ENCODE measurements at places on chromosomes 12 and 14. TPM values are rescaled to one million over a fixed set of nuclear protein-coding genes. Genes with fewer than 3 reads are reported as not detected.

GRCh38 chr12:3274664-3275063 is 197.5 kb downstream of the TSPAN9 start:
- no peak for DNase-seq

DNA sequence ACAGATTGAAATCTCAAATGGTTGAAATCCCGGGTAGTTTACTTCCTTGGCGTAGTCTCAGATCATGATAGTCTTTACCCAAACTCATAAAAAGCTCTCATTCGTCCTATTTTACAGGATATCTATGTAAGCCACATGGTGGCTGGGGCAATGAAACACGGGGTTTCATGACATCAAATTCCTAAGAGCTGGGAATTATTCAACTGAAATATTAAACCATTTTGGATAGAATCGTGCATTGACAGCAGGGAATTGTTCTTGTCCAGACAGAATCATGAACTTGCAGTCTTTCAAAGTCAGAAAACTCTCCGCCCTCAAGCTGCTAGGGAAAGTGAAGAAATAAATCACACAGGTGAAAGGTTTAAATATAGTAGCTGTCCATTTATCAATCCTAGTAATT is 33.2 kb upstream of the PRKAB1 start:
- no peak for DNase-seq

DNA sequence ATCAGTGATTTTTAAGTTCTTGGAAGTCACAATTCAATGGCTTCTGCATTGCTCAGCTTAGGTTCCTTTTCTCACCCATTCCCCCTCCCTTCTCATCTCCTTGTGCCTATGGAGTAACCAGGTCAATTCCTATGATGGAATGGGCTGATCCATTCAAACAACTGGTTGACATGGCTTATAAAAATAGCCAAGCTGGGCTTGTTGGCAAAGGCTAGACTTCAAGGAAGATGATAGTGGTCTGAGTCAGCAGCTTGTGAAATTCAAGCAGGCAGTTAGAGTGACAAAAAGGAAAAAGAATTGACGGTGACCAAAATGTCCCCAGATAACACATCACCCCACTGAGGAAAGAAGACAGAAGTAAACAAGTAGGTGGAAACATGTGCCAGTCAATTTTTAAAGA is 119.9 kb upstream of the PCED1B start:
- no peak for DNase-seq

DNA sequence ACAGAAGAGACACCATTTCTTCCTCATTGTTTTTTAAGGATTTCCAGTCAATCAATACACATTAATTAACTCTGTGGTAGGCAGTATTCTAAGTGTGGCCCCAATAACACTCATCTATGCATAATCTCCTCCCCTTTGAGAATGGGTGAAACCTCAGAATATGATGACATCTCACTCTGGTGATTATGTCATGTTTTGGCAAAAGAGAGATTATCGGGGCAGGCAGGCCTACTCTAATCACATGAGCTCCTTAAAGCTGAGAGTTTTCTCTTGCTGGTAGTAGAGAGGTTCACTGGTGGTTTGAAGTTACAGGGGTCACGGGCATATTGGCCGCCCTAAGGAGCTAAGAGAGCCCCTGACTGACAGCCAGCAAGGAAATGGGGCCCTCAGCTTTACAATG is 7.1 kb upstream of the LGMN start:
- DNase-seq = no peak

DNA sequence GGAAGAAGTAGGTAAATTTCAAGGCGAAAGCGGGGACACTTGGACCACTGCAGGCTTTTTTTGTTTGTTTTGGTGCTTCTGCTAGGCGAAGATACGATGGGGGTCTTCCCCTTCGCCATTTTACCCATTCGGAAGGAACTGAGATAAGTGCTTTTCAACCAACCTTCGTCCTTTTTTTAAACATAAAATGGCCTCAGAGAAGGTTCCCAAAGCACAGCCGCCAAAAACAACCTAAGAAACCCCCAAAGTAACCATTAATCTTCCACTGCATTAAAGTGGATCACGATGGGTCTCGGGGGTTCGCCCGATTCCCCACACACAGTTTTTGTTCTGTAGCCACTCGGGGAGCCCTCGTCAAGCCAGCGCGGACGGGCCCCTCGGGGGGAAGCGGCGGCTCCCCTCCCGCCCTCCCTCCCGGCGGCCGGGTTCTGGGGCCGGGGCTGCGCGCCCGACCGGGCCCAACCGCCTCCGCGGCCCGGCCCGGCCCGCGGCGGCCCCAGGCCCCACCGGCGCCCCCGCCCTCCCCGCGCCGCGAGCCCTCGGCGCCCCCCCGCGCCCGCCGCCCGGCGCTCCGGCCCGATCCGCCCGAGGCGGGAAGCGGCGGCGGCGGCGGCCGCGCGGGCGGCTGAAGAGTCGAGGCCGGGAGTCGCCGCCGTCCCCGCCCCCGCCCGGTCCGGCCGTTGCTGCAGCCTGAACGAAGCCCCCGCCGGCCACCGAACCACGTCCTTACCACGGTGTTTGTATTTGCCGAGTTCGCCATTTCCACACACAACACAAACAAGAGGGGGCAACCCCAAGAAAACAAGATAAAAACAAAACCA is 790 bp downstream of the GTF2A1 start:
- peak; percentile 50 for DNase-seq

DNA sequence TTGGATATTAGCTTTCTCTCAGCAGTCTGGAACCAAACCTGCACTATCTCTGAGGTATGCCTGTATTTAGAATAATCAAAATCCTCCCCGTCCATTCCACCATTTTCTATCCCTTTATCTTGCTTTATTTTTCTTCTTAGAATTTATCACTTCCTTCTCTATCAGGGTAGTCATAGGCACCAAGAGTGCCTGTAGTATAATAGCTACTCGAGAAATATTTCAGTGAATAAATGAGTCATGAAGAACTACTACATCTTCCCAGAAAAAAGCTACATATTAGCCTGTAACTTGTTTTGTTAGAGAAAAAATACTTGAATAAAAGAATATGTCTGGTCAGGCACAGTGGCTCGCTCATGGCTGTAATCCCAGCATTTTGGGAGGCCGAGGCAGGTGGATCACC is 4.3 kb downstream of the SLC2A14 start:
- DNase-seq = no peak

DNA sequence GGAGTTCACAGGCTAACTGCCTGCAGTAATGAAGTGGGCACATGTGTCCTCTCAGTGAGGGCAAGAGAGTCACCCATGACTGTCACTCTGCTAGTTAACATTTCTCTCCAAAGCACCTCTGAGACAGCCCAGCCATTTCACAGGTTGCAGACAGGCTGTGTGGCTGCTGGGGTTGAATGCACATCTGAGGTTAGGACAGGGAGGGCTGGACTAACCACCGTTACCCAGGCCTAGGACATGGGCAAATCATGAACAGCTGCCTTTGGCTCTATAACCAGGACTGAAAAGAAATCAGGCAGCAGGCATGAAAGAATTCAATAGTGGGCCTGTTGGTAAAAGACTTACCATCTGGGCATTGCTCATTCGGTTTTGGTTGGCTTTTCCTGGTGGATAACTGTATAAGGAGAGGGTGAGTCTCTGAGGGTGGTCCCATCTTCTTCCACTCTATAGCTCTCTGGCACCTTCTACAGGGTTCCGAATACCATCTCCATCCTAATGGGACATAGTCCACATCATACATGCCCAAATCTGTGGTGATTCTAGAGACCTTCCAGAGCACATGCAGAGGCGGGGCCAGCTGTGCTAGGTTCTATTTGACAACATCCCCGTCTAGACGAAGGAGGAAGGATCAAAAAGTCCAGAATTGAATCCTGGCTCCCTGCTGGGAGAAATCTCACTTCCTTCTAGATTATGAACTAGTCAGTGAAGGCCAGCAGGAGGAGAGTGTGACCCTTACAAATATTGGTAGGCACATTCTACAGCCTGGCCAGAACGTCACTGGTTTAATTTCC is 10.8 kb downstream of the CRACR2A start:
- DNase-seq = no peak

GRCh38 chr14:67787673-67788072 is 28.7 kb downstream of the ZFYVE26 start:
- no peak for DNase-seq

DNA sequence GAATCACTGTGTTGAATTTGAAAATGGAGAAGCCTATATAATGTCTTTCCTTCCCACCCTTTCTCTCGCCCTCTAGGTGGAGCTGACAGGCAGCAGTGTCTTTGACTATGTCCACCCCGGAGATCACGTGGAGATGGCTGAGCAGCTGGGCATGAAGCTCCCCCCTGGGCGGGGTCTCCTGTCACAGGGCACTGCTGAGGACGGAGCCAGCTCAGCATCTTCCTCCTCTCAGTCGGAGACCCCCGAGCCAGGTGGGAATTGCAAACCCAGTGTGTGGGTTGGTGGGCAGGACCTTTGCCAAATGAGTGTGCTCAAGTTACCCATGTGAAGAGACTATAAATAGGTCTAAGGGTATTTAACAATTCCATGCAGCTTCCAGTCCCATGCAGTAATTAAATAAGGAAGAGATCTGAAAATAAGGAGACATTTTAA is 274.7 kb downstream of the EGLN3 start:
- DNase-seq = no peak

DNA sequence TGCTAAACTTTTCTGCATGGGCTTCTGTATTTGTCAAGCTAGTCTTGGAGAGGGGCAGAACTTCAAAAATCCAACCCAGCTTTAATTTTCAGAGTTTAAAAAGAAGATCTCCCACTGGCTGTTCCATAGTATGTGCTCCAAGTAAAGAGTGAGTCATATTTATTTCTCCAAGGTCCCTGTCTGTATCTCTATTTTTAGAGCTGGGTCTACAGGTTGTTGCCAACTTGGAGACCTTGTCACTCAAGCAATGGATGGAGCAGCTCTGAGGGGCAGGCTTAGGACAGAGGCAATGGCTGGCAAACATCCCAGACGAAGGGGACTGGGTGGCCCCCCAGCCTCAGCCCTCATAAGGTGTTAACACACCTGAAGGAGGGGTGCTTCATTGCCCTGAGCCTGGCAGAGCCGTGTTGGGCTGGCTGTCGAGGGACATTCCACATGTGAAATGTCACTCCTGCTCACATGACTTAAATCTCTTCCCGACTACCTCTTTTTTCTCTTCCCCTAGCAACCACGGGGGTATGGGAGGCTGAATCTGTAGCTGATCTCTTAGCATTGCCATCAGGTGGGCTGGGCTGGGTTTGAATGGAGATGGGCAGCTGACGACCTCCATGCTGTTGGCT is 103.1 kb downstream of the SMOC1 start:
- DNase-seq = no peak

DNA sequence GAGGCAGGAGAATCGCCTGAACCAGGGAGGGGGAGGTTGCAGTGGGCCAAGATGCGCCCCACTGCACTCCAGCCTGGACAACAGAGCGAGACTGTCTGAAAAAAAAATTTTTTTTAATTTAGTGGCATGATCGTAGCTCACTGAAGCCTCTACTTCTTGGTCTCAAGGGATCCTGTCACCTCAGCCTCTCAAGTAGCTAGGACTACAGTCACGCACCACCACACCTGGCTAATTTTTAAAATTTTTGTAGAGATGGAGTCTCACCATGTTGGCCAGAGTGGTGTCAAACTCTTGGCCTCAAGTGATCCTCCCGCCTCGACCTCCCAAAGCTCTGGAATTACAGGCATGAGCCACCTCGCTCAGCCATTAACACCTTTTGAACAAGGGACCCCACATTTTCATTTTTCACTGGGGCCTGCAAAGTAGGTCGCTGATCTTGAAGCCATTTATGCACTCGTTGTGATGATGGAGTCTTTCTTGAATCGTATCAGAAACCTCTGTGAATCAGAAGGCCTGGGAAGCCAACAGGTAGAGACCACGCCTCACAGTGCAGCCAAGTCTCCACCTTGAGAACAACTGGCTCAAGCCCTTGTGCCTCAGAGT is 5.9 kb downstream of the HCAR1 start:
- no peak for DNase-seq

DNA sequence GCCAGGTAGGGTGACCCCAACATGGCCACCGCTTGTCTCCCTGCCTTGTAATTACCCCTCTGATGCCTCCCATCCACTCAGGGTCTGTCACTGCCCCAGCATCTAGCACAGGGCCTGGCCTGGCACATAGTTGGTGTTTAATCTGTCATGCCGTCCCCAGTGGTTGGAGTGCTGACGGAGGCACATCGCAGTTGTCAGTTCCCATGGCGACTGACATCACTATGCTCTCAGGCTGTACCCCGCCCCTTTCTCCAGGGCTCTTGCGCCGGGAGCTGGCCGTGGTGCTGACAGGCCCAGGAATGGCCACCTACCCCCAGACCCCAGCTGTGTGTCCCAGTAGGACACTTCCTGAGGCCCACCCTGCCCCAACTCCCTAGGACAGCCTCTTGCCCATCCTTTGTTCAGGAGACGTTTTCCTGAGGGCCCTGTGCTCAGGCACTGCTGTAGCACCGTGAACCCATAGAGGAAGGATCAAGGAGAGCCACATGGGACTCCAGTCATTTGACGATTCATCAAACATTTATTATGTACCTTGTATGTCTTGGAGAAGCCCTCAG is 23.0 kb downstream of the FAM222A start:
- DNase-seq = peak; percentile 40

DNA sequence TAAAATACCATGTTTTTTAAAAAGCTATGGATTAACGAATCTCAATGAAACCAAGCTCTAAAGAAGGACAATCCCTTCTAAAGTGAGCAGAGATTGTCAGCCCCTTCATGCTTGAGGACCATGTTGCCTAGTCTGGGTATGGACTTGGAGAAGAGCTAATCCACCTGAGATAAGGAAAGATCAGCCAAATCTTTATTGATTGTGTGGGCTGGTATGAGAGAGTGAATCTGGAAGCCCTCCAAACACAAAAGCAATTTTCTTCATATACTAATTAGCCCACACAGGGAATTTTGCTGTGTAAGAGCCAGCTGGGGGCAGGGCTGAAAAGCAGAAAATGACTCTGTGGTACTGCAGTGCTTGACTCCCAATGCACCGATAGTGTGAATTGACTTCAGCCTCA is 47.4 kb upstream of the DICER1 start:
- no peak for DNase-seq

- no peak for DNase-seq
Observed at GRCh38 chr14:75201087-75201486, 24.7 kb upstream of the TMED10 start.

GRCh38 chr12:47990351-47991105 is 13.7 kb downstream of the COL2A1 start:
- peak; percentile 83 for DNase-seq

AQP2 gene
- total RNA-seq = not detected

NTN4 gene
- total RNA-seq = 0.63 TPM

SIX6 gene
- total RNA-seq = not detected

PTGR2 gene
- 2.3 TPM for total RNA-seq

DCN gene
- not detected for total RNA-seq

PROX2 gene
- not detected for total RNA-seq

A2M gene
- not detected for total RNA-seq

PRIMA1 gene
- not detected for total RNA-seq

GARIN6 gene
- not detected for total RNA-seq

ZBTB39 gene
- 7.8 TPM for total RNA-seq

All from activated CD4-positive, alpha-beta memory T cell treated with anti-CD3 and anti-CD28 coated beads, Interleukin-2, amount 10 ng/mL, durations not matched to agents 7 days and 5 days (primary cell).